ENCODE measurements at places on chromosomes 16 and 17. TPM values are rescaled to one million over a fixed set of nuclear protein-coding genes. Genes with fewer than 3 reads are reported as not detected.
A peak's percentile ranks its signal among the peaks of the same experiment; 100 is the strongest.

Gene TRIM25
- polyA plus RNA-seq = 4.9 TPM

- no peak for DNase-seq
These were observed 32.8 kb downstream of the BEAN1 start for GRCh38 chr16:66459878-66460277.

GRCh38 chr17:57899822-57900221 lies 50.0 kb upstream of the MRPS23 start:
- no peak for DNase-seq

GRCh38 chr16:68064791-68065365 lies 20.3 kb upstream of the NFATC3 start:
- peak; percentile 77 for DNase-seq

- no peak for DNase-seq
These were observed 9.6 kb upstream of the FBF1 start for GRCh38 chr17:75950421-75950820.

Gene CACNG5
- polyA plus RNA-seq = not detected

Gene DPEP2
- polyA plus RNA-seq = 1.5 TPM
